ENCODE measurements at places on chromosomes 3 and 15. TPM values are rescaled to one million over a fixed set of nuclear protein-coding genes. Genes with fewer than 3 reads are reported as not detected.

The CTXN2 gene
- not detected for total RNA-seq

- no peaks in the 10 kb centered on the region for H3K4me1 ChIP-seq
- no peak overlapping the region for H3K4me3 ChIP-seq
- no peaks in the 10 kb centered on the region for H3K36me3 ChIP-seq
- H3K27ac ChIP-seq: no peak overlapping the region
- DNase-seq: no peak
These were observed 47.4 kb downstream of the DZIP1L start for GRCh38 chr3:138068046-138068445.

GRCh38 chr15:71577071-71577470, 233.3 kb upstream of the NR2E3 start:
- no peak overlapping the region for H3K4me3 ChIP-seq
- no peak for DNase-seq
- no peak overlapping the region for H3K27ac ChIP-seq
- no peaks in the 10 kb centered on the region for H3K36me3 ChIP-seq

The ITGA11 gene
- total RNA-seq: not detected

DNA sequence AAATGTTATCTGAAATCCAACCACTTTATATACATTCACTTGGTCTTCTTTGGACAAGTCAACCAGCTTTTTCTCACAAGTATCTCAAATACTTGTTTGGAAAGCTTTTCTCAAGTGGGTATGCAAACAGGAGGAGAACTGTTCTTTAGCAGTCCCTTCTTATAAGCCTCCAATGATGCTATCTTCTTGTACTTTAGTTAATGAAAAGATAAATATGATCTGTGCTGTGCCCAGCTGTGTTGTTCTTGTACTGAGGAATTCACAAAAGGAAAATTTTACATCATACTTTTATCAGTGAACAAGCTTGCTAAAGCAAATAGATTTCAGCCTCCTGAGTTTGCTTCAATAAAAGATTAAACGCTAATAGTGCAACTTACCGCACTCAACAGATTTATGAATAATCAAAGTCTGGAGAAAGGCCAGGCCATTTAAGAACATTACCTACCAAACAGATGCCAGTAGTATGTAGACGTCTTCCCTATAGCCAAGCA, 395.2 kb downstream of the MECOM start:
- DNase-seq: no peak
- H3K27me3 ChIP-seq: no peaks in the 10 kb centered on the region
- H3K4me1 ChIP-seq: no peaks in the 10 kb centered on the region
- H3K36me3 ChIP-seq: no peaks in the 10 kb centered on the region
- no peak overlapping the region for H3K27ac ChIP-seq

DNA sequence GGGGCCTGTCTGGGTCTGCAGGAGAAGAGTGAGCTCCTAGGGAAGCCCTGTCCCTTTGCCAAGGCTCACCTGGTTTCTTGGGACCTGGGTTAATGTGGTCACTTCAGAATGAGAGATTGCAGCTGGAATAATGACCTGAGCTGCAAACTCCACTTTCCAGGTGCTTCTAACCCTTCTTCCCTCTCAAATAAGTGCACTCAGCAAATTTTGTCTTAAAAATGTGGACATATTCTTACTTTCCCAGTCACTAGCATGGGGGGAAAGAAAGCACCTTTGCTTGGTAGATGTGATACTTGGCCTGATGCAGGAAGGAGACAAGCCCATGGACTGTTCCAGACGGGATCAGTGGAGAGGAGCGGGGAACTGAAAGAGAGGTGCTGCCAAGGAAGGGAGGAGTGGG, 38.9 kb upstream of the CDCP1 start:
- DNase-seq: no peak
- H3K4me3 ChIP-seq: no peak overlapping the region
- H3K27me3 ChIP-seq: no peaks in the 10 kb centered on the region
- no peak overlapping the region for H3K27ac ChIP-seq
- no peaks in the 10 kb centered on the region for H3K36me3 ChIP-seq
- H3K4me1 ChIP-seq: peaks cover 9% of the 10 kb centered on the region

- H3K27ac ChIP-seq: no peak overlapping the region
- no peaks in the 10 kb centered on the region for H3K27me3 ChIP-seq
- no peaks in the 10 kb centered on the region for H3K36me3 ChIP-seq
- no peak overlapping the region for H3K4me3 ChIP-seq
These were observed 62.9 kb upstream of the MCF2L2 start for GRCh38 chr3:183491109-183491922.

- no peak overlapping the region for H3K27ac ChIP-seq
- H3K36me3 ChIP-seq: no peaks in the 10 kb centered on the region
- no peaks in the 10 kb centered on the region for H3K27me3 ChIP-seq
- no peak for DNase-seq
- peaks cover 10% of the 10 kb centered on the region for H3K4me1 ChIP-seq
These were observed 16.3 kb upstream of the ST3GAL6 start for GRCh38 chr3:98746882-98747281.

The FBXW12 gene
- not detected for total RNA-seq

The GBE1 gene
- total RNA-seq: 27.7 TPM

GRCh38 chr3:185737020-185737419, 87.8 kb downstream of the IGF2BP2 start:
- H3K4me1 ChIP-seq: peaks cover 59% of the 10 kb centered on the region
- H3K27ac ChIP-seq: no peak overlapping the region
- H3K4me3 ChIP-seq: no peak overlapping the region
- DNase-seq: no peak

DNA sequence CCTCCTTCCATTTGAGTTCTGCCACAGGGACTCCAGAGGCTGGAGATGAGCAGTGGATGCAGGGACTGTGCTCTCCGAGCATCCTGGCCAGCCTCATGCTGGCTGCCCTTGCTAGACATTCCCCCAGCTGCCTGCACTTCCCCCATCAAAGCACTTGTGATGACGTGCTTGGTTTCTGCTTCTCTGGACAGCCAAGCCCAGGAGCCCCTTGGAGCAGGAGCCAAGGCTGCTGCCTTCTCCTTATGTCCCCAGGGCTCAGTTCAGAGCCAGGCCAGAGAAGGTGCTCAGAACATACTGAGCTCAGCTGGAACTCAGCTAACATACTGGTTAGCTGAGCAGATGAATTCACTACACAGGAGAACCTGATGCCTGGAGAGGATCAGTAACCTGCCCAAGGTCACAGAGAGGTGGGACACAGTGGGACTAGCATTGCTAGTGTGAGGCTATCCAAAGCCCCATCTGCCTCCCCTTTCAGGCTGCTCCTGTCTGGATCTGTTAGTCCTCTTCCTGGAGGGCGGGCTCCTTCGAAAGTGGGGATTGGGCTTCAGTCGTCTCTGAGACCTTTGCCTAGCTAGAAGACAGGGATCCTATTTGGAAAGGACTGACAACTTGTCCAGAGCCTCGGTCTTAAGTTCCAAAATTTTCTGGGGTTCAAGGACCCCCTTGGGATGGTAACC, 4.3 kb downstream of the PCBP4 start:
- no peaks in the 10 kb centered on the region for H3K27me3 ChIP-seq
- H3K27ac ChIP-seq: no peak overlapping the region
- H3K36me3 ChIP-seq: 0 out of 2 replicates have a peak, but pooled peaks cover 3% of the 10 kb centered on the region
- DNase-seq: no peak

DNA sequence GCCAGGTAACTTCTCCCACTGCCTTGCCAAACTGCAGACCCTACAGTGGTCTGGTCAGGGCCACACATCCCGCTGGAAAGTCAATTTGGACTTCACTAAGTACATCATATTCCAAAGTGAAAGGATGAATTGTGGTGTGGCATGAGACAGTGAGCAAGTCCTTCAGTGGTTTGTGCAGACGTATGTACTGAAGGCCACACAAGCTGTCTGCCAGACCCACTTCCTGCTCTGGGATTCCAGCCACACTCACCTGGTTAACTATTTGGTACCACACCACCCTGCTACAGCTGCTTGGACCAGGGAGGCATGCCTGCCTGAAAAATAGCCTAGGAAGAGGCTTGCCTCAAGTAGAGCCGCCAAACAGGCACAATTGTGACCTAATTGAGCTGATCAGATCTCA, 94.1 kb upstream of the STRIT1 start:
- no peaks in the 10 kb centered on the region for H3K36me3 ChIP-seq
- DNase-seq: no peak
- H3K27ac ChIP-seq: no peak overlapping the region
- peaks cover 12% of the 10 kb centered on the region for H3K4me1 ChIP-seq
- no peak overlapping the region for H3K4me3 ChIP-seq

- no peaks in the 10 kb centered on the region for H3K36me3 ChIP-seq
- H3K27ac ChIP-seq: no peak overlapping the region
- DNase-seq: no peak
- no peaks in the 10 kb centered on the region for H3K4me1 ChIP-seq
These were observed 45.7 kb upstream of the SKOR1 start for GRCh38 chr15:67779549-67780111.

DNA sequence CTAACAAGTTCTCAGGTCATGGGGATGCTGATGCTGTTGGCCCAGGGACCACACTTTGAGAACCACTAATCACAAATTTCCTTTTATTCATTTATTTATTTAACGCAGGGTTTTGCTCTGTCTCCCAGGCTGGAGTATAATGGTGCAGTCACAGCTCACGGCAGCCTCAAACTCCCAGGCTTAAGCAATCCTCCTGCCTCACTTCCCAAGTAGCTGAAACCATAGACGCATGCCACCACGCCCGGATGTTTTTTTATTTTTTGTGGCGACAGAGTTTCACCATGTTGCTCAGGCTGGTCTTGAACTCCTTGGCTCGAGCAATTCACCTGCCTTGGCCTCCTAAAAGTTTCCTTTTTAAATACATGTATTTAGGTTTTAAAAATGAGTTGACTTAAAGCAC, 20.7 kb upstream of the ISLR2 start:
- peaks cover 8% of the 10 kb centered on the region for H3K4me1 ChIP-seq
- H3K27ac ChIP-seq: no peak overlapping the region
- H3K27me3 ChIP-seq: no peaks in the 10 kb centered on the region
- DNase-seq: no peak

- no peak overlapping the region for H3K4me3 ChIP-seq
- H3K36me3 ChIP-seq: no peaks in the 10 kb centered on the region
- peak; percentile 36 for DNase-seq
- H3K4me1 ChIP-seq: no peaks in the 10 kb centered on the region
These were observed 48.0 kb upstream of the TSPAN3 start for GRCh38 chr15:77118882-77119321.

The HAPLN3 gene
- 10.9 TPM for total RNA-seq
